ENCODE measurements at places on chromosomes 7 and 10.

GRCh38 chr7:101216860-101217387 lies 457 bp downstream of the PLOD3 start:
- DNase-seq = no peak

GRCh38 chr10:15461353-15462108 lies 90.4 kb upstream of the FAM171A1 start:
- no peak for DNase-seq

DNA sequence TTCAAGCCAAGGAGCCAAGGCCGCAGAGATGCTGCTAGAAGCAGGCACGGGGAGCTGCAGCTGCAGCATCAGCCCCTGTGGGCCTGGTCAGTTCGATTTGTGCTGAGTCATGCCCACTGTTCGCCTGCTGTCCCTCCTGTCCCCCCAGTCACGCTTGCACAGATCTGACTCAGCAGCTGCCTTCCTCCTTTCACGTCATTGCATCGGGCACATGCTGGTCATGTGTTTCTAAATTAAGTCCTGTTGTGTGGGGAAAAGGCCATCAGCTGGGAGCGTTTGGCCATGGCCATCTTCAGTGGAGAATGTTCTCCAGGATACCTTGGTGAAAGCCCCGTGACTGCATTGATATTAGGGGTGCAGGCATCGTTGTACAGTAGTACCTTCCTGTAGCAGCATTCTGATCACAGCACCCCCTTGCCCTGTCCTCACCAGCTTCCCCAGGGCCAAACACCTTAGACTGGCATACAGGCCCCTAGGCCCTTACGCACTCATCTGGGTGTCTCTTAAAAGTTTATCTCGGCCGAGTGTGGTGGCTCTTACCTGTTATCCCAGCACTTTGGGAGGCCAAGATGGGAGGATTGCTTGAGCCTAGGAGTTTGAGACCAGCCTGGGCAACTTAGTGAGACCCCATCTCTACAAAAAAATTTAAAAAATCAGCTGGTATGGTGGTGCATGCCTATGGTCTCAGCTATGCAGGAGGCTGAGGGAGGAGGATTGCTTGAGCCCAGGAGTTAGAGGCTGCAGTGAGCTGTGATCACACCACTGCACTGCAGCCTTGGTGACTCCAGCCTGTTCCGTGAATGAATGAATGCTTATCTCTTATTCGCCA lies 23.2 kb downstream of the POR start:
- DNase-seq = no peak

DNA sequence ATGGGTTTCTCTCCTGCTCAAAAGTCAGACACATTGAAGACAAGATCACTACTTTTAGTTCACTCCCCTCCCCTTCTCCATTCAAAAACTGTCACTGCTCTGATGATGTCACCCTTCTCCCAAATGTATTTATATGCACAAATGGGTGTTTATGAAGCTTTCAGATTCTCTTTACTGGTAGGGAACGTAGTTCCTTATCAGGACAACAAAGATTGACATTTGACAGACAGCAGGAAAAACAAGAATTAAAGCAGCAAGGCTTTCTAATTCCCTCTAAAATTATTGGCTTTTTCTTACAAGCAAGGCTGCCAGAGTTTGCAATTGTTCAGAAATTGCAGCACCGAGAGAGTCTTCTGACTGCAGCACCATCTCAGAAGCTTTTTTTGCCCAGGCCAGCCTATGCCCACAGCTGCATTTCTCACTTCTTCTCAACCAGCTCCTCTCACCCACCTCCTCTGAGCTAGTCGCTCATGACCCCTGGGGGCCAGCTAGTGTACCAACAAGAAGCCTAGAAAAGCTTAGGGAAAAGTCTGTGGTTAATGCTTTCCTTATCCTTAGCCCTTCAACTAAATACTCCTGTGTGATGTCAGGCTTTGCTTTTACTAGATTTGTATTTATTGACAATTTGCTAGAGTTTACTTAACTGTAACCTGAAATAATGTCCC lies 265.1 kb downstream of the HTR7 start:
- DNase-seq = peak; percentile 2

DNA sequence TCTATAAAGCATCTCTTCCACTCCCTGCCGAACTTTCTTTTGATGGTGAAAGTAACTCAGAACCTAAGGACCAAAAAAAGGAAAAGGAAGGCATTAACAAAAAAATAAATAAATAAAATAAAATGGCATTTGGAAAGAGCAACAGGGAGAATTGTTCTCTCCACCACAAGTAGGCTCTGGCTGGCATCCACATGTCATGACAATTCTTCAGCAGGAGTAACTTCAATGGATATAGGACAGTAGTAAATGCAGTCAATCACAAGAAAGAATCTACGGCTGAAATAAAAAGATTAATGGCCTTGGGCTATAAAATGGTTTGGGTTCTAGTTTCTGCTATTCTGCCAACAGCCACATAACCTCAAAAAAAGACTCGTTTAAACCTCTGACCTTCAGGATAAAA lies 23.9 kb downstream of the NCAPG2 start:
- no peak for DNase-seq

- no peak for DNase-seq
Observed at GRCh38 chr10:132465193-132465888, 68.3 kb downstream of the PWWP2B start.

GRCh38 chr10:71964098-71964742 lies at the start of gene CHST3:
Gene CHST3, plus strand, starts transcription at chr10:71964395. Its CDS starts 41,448 bp downstream, at chr10:72005843.
- DNase-seq = peak; percentile 62

All from GM13976 (cell line).